Activated CD8-positive, alpha-beta T cell treated with anti-CD3 and anti-CD28 coated beads for 36 hours (primary cell): ENCODE measurements at places on chromosomes 7 and 10.

GRCh38 chr7:74455291-74455804 lies 1.6 kb downstream of the GTF2IRD1 start:
- DNase-seq = no peak

- DNase-seq = peak; percentile 16
Measured at GRCh38 chr7:29113384-29114102, 32.8 kb downstream of the CPVL start.

- DNase-seq = no peak
Measured at GRCh38 chr10:58742141-58742540, 229.5 kb downstream of the BICC1 start.

DNA sequence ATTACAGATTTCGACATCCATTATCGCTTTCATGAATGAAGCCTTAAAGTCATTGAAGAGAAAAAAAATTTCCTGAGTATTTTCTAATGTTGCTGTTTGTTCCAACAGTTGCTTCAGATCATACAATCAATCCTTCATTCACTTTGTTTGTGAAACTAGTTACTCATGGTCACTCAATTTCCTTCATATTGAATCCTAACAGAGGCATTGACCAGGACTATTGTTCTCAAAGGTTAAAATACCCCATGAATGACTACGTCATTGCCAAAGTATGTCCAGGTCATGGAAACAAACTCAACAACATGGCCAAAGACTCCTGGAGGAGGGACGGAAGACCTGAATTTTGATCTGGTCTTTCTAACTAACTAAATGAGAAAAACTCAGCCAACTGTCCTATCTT lies 54.0 kb upstream of the ABCB5 start:
- no peak for DNase-seq

GRCh38 chr10:116985611-116986010 lies 19.4 kb downstream of the SHTN1 start:
- DNase-seq = no peak

DNA sequence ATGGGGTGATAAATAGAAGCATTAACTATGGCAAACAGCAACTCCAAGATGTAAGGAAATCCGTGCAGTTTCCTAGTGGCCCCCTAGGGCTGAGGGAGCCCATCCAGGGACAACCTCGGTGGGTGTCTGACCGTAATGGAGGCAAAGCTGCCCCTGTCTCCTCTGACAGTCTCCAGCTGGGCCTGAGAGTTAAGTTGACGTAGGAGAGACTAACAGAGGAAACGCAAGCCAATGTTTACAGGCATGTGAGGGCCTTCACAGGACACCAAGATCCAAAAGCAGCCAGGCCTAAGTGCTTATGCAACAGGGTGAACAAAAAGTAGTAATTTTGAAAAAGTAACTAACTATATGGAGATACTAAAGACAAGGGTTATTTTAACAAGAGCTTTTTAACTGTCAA lies 330.0 kb upstream of the C7orf33 start:
- no peak for DNase-seq

DNA sequence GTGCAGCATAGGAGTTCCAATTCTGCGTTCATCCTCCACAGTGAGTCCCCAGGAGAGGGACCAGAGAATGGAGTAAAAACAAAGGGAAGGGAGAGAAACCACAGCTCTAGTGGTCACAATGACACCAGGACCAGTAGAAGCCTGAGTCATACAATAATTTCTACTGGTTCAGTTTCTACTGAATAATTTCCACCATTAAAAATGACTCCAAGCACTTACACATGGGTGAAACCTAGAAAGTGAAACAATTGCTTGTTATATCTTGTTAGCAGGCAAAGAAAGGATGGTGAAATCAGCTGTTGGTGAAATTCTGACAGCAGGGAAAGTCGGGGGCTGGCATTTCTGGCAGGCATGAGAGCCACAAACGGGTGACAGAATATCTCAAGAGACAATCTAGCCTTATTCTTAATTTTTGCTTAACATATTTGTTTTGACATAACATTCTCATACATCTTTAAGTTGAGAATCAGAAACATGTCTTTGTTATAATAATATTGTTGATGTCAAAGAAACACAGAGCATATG lies 1065.8 kb upstream of the C7orf33 start:
- no peak for DNase-seq

GRCh38 chr7:128919881-128920799 lies 9.6 kb upstream of the KCP start:
- no peak for DNase-seq

DNA sequence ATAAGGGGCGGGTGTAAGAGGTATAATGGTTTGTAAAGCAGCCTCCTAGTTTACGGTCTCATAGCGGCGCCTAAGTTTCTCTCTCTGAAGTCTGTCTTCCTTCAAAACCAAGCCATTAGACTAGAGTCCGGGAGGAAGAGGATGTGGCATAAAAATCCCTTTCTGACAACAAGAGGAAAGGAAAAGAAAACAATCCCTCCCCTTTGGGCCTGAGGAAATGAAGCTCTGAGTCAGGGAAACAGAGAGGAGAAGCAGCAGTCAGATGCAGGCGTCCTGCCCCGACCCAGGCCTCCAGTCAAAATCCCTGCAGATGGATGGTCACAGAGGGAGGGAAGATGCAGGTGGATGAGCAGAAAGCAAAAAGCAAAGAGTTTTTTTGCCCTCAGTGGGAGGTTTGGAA lies 23.7 kb downstream of the PARP12 start:
- DNase-seq = no peak

DNA sequence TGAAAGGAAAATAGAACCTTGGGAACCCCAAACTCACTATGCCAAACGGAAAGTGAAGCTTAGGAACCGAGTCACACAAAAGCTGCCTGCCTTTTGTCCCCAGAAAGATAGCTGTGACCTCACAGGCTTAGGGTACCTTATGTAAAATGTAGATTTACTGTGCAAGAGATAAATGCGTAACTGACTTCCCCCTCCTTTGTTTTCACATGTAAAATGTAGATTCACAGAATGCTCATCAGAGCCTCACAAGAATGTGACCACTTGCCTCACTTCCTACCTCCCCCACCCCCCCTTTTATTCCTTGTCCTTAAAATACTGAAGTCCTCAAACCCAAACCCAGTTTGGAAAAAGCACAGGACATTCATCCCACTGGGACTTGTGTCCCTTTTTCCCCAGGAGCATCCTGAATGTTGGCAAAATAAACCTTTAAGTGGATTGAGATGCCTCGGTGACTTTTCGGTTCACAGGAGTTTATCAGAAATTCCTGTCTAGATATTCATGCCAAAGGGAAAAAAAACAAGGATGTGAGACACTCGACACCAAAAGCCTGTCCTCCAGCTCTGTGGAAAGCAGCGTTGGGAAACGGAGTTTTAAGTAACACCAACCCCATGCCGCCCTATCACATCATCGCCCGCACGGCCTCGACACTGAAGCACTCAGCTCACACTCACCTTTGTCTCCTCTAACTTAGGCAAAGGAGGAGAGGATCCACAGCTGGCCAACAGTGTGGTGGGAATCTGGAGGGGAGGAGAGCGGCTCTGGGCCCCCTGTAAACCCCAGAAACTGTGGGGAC lies 45.9 kb downstream of the SVIL start:
- no peak for DNase-seq

DNA sequence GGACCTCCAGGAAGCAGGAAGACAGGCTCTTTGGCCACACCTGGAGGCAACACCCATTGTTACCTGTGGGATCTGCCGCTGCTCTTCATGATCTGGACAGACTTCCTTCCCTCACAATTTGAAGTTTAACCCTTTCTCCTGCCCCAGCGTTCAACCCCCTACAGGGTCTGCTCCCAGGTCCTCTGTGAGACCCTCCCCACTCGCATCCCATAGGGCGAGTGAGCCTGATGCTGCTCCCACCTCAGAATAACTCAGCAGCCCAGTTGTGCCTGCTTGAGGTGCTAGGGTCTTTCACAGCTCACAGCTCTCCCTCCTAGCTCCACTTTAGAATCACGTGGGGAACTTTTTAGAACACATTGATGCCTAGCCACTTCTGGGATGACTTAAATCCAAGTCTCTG lies 61.8 kb upstream of the C10orf90 start:
- no peak for DNase-seq

GRCh38 chr7:81445462-81445861 lies 324.4 kb downstream of the HGF start:
- DNase-seq = no peak
